ENCODE measurements at places on chromosomes 7 and 10. TPM values are rescaled to one million over a fixed set of nuclear protein-coding genes. Genes with fewer than 3 reads are reported as not detected.

DNA sequence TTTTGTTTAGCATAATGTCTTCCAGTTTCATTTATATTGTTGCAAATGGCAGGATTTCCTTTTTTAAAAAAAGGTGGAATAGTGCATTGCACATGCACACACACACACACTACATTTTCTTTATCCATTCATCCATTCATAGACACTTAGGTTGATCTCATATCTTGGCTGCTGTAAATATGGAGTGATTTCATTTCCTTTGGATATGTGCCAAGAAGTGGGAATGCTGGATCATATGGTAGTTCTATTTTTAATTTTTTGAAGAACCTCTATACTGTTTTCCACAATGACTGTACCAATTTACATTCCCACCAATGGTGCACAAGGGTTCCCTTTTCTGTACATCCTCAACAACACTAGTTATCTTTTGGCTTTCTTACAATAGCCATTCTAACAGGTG, 68.9 kb downstream of the EBLN1 start:
- DNase-seq: peak; percentile 76

GRCh38 chr10:16441173-16441840, 4.5 kb downstream of the PTER start:
- DNase-seq: no peak

DNA sequence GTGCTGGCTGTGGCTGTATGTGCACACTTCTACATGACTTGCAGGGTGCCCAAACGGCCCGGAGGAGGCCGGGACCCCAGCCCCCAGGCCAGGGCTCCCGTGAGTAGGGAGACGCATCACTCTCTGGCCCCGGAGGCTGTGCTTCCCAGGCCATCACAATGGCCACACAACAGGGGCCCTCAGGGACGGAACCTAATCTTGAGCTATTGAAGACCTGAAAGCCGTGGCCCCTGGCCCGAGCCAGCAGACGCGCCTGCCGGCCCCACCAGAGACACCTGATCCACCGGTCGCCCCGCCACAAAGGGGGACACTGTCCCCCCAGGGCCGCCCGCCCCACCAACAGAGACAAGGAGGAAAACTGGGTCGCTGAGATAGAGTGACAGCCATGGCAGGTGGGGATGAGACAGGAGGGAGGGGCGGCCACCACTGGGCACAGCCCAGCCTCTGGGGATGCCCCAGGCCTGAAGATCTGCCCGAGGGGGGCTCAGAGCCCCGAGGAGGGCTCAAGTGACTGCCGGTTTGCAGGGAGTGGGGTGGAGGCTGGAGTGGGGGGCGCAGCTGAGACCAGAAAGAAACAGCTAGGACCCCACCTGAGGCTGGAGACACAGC, 10.2 kb upstream of the LFNG start:
- no peak for DNase-seq

DNA sequence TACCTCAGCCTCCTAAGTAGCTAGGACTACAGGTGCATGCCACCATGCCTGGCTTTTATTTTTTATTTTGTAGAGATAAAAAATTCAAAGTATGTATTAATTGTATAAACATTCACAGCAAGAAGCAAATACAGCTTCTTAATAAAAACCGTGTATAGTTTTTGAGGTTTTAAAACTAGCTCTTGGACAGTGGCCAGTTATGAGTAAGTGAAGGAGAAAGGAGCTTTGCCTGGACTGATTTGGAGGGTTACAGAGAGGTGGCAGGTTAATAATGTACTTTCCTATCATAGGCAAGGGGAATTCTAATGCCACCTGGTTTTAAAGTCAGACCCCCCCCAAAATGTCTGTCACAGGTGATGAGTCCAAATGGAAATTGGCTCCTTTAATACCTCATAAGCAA, 43.4 kb downstream of the ZNRF2 start:
- no peak for DNase-seq

The TMEM236 gene
- 0.37 TPM for total RNA-seq

GRCh38 chr7:65441010-65441409, 67.4 kb downstream of the ZNF92 start:
- no peak for DNase-seq

The GBX1 gene
- total RNA-seq: not detected

- DNase-seq: no peak
These were observed 428.7 kb upstream of the AKR1E2 start for GRCh38 chr10:4397337-4397736.

- no peak for DNase-seq
These were observed 102.6 kb downstream of the DLG5 start for GRCh38 chr10:77823811-77824542.

GRCh38 chr10:73995035-73995358, 2.9 kb upstream of the VCL start:
- no peak for DNase-seq

GRCh38 chr10:78600740-78601139, 468.0 kb upstream of the ZMIZ1 start:
- DNase-seq: no peak

The MARVELD1 gene
- 22.3 TPM for total RNA-seq

DNA sequence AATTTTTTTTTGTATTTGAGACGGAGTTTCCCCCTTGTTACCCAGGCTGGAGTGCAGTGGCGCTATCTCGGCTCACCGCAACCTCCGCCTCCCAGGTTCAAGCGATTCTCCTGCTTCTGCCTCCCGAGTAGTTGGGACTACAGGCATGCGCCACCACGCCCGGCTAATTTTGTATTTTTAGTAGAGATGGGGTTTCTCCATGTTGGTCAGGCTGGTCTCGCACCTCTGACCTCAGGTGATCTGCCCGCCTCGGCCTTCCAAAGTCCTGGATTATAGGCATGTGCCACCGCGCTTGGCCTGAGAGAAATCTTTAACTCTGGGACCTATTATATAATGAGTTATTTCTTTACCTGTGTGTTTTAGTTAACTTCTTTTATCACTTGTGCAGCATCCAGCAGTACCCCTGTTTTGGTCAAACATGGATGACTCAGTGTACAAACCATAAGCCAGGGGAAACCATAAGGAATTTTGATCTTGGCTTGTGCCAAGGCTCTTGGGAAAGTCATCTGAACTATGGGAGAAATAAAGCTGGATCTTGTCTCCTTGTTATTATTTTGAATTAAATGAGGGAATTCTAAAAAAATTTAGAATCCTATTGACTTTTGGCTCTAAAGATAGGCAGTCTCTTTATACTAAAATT, 23.6 kb upstream of the ZRANB1 start:
- peak; percentile 12 for DNase-seq

DNA sequence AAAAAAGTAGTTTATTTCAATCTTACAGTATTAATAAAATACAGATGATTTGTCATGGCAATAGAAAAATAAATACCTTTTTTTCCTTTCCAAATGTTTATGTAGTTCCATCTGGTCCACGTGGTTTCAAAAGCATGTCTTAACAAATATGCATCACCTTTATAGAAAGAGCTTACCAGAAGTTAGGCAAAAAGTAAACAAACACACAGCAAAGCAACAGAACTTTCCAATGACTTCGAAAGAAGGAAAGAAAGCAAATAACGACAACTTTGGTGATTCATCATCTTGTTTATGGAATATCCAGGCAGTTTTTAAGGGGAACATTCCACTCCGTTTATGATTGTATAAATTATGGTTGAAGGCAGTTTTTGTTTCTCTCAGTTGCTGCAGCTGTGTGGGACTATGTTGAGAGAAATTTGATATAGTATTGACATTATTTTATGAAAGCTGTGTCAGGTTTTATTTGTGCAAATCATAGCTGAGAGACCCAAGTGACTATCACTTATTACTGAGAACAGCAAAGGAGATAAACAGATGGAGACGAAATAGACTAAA, 203.1 kb downstream of the CDC14C start:
- DNase-seq: no peak

GRCh38 chr7:17150018-17150417, 148.4 kb upstream of the AHR start:
- no peak for DNase-seq

DNA sequence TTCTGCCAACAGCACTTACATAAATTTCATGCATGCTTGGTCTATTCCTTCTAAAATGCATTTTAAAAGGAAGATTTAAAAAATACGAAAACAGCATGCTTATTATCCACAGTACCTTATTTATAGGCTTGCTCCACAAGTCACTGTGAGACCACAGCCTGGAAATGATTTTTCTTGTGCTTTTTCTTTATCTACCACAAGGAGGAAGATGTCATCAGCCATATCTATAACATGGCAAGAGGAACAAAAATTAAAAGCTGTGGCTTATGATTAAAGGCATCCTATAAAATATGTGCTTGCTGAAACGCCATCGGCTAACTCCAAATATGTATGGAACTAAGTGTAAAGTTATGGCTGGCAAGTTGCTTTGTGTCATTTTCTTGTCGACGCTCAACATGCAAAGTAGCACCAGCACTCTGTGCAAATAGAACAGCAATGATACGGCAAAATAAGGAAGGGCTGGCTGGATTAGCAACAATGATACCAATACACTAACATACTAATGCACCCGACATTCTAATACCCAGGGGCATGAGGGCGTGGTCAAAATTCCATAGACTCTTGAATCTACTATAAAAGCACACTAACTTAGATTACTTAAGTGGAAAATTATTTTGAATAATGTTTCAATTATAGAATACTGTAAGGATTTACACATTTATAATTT, 41.2 kb upstream of the AKR1E2 start:
- DNase-seq: no peak

DNA sequence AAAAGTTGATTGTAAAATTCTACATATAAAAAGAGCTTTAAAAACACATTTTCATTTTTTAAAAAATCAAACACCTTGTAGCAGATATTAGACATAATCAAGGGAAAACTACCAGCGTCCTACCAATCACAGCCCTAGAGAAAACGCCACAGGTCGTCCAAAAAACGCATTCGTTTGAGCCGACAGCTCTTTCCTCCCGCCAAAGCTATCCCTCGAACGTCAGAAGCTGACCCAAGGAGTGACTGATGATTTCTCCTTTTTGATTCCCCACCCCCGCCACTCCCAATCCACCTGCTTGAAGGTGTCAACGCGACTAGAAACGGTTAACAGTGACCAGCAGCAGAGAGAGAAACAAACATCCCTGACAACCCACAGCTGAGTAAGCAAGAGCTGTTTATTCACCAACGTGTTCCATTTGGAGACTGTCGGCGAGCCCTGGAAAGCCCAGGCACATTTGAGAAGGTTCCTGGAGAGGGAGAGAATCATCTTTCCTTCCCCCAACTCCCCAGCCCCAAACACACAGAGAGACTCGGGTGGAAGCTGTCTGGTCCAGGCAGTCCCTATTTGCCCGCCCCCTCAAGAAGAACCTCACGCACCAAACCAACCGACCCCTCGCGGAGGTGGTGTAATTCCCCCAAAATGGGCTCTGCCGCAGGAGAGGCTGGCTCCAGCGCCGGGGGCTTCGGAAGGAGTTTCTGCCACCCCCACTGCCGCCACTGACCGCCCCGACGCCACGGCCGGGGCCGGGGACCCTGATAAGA, 622 bp downstream of the CPEB3 start:
- DNase-seq: peak; percentile 75

The TMEM139 gene
- total RNA-seq: 12.2 TPM

The LRRD1 gene
- total RNA-seq: 0.63 TPM

GRCh38 chr10:132324186-132324585, 7.8 kb upstream of the LRRC27 start:
- peak; percentile 46 for DNase-seq

DNA sequence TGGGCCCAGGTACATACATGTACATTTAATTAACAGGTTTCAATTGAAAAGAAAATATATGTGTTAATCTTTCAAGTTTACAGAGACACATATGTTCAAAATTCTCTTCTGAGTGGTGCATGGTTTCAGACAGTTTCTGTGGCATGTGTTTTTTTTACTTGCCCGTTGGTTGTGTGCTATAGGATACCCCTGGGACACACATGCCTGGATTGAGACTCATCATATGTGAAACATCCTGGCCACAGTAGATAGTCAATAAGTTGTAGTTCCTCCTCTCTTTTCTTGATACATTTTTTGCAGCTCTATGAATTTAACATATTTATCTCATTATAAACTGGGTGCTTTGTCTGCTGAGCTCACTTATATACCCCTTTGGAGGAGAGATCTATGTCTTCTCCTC, 207.8 kb upstream of the CTBP2 start:
- no peak for DNase-seq

- peak; percentile 15 for DNase-seq
These were observed 95.0 kb downstream of the CNOT4 start for GRCh38 chr7:135414850-135415439.

GRCh38 chr7:47383696-47384445, 198.0 kb downstream of the TNS3 start:
- DNase-seq: no peak

- peak; percentile 55 for DNase-seq
These were observed 435.7 kb upstream of the GALNT17 start for GRCh38 chr7:70696201-70696754.

The TRIM73 gene
- total RNA-seq: 4.9 TPM

DNA sequence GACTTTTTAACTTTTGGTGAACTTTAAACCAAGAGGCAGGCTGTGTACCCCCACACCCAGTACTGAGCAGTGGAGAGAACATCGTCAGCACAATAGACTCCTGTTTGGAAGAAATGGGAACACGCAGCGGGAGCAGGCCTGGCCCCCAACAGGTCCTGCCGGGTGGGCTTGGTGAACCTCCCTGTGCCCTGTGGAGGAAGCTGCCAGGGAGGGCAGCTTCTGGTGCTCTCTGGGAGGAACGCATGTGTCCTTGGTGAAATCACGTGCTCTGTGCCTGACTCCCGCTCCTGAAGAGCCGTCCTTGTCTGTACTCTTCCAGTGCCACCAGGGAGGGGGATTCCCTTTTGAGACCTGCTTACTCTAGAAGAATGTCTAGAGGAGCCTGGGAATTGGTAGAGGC, 31.6 kb downstream of the CHAT start:
- no peak for DNase-seq

GRCh38 chr7:111137296-111138192, 46.6 kb downstream of the LRRN3 start:
- no peak for DNase-seq

DNA sequence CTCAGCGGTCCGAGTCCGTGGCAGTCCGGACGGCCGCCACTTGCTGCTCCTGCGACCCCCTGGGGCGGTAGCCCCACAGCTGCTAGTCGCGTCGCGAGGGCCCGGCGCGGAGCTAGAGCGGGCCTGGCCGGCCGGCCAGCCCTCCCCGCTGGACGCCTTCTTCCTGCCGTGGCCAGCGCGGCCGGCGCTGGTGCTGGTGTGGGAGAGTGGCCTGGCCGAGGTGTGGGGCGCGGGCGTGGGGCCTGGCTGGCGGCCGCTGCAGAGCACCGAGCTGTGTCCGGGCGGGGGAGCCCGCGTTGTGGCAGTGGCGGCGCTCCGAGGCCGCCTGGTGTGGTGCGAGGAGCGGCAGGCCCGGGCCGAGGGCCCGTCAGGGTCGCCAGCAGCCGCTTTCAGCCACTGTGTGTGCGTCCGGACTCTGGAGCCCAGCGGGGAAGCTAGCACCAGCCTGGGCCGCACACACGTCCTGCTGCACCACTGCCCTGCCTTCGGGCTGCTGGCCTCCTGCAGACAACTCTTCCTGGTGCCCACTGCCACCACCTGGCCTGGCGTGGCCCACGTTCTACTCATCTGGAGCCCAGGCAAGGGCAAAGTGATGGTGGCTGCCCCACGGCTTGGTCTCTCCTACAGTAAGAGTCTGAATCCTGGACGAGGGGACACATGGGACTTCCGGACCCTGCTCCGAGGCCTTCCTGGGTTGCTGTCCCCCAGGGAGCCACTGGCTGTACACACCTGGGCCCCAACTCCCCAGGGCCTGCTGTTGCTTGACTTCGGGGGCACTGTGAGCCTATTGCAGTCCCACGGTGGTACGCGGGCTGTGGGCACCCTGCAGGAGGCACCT, 631 bp downstream of the HPS6 start:
- DNase-seq: peak; percentile 27

The SLC26A5 gene
- total RNA-seq: 1.1 TPM

- no peak for DNase-seq
These were observed 49.1 kb upstream of the ELN start for GRCh38 chr7:73978661-73979563.

- no peak for DNase-seq
These were observed 240.7 kb upstream of the PFKP start for GRCh38 chr10:2826675-2827074.

- DNase-seq: no peak
These were observed 94.0 kb downstream of the C10orf105 start for GRCh38 chr10:71625445-71626175.
